Midbrain (tissue), 1 donor: ENCODE measurements at places on chromosomes 11 and 22.

DNA sequence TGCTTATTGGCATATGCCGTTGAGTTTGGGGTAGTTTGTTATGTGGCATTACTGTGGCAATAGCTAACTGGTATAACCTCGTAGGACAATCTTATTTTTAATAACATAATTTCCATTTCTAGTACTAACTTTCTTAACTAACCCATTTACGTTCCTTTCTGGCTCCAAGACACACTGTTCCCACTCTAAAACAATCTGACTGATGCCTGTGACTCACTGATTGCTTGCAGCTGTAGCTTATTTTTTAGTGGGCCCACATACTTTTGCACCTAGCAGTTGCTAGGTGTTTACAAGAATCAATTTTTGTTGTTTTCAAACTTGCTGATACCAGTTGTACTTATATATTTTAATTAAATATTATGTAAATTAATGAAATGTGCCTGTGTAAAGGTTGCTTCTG, 52.2 kb downstream of the FAT3 start:
- no peak for DNase-seq

- DNase-seq: no peak
Observed at GRCh38 chr11:67500484-67500821, 4.7 kb downstream of the PITPNM1 start.

DNA sequence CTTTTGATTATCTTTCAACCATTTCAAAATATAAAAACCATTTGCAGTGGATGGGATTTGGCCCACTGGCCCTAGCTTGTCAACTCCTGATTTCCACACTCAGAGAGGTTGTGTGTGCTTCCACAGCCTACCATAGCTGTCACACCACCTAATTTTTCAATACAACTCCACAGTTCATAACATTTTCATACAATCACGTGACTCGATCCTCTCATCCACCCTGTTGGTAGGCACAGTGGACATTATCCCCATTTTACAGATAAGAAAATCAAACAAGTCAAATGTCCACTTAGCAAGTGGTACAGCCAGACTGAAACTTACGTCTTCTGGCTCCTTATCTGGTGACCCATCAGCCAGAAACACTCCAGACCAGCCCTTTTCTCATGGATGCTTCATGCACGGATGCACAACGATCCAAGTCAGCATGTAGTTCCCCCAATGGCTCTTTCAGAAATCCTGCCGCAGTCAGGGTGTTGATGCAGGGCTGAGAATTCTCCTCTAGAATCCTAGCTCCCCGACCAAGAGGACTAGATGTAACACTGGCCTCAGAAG, 88.0 kb downstream of the ABTB2 start:
- DNase-seq: no peak

DNA sequence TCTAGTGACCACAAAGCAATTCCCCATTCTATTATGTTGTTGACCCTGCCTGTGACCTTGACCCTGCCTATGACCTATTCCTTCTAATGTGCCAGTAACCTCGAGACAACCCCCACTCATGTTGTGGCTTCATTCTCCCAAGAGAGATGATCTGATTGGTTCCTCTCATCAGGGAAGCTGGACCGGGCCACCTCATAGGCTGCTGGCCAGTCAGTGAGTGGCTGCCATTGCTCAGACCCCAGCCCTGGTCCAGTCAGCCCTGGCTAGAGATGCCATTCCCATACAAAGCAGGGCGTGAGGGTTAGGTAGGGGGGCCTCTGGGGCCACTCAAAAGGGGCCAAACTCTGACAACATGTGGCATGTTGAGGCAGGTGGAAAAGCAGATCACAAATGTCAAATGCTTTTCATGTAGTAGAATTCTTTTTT, 11.9 kb downstream of the SLC29A2 start:
- DNase-seq: no peak

DNA sequence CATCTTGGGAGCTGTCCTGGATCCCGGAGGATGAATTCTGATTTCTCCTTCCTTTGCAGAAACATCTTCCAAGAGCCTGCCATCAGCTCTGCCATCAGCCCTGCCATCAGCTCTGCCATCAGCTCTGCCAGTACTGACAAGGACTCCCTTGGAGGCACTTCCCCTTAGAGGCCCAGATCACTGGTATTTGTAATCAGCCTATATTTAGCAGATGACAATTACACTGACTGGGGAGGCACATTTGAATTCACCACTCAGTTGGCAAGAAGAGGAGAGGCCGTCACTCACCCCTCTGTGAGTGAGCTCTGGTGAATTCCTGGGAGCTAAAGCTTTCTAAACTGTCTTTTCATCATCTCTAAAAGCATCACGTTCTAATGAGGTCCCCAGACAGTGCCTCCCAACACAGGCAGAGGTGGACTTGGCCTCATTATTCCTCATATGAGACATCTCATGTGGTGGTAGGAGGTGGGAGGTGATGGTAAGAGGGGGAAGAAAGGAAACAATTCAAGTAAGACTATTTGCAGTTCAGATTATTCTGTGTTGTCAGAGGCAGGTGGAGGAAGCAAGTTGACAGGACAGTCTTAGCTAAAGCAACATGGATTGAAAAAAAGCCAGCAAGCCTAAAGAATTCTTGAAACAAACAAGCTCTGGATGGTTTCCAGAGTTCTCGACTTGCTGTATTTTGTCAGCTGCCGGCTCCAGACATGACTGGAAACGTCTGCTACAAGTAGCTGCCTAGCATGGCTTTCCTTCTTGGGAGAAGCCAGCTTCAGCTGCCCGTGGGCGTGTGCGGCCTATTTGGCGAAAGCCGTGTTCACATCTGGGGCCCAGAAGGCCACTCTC, 771.7 kb downstream of the TBC1D22A start:
- DNase-seq: no peak

GRCh38 chr11:95605271-95605940, 184.2 kb downstream of the FAM76B start:
- DNase-seq: no peak

- DNase-seq: no peak
Observed at GRCh38 chr11:5398936-5399335, 15.3 kb downstream of the OR51M1 start.

GRCh38 chr11:114616516-114616915, 20.9 kb upstream of the NXPE4 start:
- DNase-seq: no peak

DNA sequence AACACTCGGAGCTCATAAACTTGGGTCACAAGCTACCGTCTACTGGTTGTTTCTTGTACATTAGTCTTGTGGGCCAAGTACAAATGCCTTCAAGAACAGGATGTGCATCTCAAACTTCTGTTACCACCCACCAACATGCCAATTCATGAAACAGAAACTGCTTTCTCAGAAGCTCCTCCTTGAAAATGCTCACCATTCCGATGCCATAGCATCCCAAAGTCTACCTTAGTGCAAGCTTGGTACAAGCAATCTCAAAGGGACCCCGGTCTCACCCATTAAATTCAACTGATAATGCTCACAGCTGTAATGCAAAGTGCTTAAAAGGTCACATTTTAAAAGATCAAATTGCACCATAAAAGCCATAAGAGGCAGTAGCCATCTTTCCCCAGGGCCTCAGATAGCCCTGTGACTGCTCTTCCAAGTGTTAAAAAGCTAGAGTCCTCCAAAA, 31.8 kb upstream of the CCDC34 start:
- no peak for DNase-seq

GRCh38 chr11:28529540-28530410, 421.6 kb downstream of the METTL15 start:
- DNase-seq: peak; percentile 32

- no peak for DNase-seq
Observed at GRCh38 chr11:68009391-68010089, 587 bp upstream of the ALDH3B1 start.

DNA sequence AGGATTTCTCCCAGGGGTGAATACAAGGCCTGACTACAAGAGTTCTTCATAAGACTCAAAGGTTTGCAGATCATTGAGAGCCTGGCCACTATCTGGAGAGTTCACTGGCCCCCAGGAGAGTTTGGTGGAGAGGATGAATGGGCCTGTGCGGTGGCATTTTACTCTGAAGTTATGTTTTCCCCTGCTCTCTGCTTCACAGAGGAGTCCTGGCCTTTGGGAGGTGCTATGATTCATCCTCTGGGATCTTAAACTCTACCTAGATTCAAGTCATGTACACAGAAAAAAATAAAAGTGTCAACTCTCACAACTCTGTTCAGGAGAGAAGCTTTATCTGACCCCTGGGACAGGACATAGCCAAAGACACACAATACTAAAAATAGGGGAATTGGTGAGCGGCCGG, 159.1 kb upstream of the CARD18 start:
- DNase-seq: no peak

DNA sequence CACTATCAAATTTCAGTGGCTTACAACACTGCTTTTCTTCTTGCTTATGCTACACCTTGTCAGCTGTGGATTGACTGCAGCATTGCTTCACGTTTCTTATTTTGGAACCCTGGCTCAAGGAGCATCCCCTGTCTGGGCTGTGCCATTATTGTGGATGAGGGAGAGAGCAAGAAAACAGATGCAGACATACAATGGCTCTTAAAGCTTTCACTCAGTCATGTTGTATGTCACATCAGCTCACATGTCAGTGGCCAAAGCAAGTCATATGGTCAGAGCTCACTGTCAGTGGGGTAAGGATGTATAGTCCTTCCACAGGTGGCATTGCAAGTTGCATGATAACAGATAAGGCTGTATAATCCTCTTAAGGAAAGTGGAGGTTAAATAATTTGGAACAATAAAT, 10.0 kb downstream of the ARHGEF12 start:
- DNase-seq: no peak

DNA sequence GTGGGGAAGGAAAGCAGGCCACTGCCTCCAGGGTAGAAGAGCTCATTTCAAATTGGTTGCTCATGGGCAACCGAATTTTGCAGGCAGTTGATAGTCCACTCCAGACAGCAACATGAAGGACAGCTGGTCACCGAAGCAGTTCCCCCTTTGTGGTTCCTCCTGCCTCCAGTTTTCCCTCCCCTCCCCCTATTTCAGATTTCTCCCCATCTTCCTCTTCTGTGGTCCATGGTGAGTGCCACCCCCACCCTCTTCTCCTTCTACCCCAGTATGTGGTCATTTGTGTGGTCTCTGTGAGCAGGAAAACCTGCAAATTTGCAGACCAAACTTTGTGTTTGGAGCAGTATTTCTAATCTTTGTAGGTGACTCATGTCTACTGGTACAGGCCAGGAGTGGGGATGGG, 38.2 kb upstream of the PAK1 start:
- DNase-seq: no peak

DNA sequence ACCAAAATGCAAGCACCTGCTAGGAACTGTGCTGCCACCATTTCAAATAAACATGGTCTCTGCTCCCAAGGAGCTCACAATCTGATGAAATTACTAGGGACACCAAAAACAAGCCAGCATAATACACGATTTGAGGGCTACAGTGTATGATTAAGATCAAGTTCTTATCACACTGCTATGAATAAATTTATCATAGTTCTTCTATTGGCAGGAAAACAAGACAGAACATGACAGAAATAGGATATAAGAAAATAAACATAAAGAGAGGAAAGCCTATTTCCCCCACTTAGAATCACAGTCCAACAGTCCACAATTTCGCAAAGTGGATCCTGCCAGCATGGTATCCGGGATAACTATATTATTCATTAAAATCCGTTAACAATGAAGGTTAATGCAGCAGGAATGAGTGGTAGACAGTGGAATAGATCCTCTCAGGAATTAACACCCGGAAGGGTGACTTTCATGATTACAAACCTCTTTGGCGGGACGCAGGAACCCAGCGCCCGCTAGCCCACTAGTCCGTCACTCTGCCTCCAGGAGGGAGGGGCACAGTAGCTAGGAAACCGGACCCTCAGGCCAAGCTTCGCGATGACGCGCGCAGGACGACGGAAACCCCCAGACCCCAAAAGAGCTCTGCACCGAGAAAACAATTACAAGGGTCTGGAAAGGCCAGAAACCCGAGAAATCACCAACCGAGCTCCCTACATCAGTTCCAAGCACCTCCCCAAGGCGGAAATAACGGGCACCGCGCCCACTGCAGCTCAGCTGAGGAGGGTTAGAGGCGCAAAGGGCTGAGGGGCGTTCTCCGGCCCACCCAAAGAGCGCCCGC, 607 bp downstream of the CCDC82 start:
- DNase-seq: peak; percentile 18

DNA sequence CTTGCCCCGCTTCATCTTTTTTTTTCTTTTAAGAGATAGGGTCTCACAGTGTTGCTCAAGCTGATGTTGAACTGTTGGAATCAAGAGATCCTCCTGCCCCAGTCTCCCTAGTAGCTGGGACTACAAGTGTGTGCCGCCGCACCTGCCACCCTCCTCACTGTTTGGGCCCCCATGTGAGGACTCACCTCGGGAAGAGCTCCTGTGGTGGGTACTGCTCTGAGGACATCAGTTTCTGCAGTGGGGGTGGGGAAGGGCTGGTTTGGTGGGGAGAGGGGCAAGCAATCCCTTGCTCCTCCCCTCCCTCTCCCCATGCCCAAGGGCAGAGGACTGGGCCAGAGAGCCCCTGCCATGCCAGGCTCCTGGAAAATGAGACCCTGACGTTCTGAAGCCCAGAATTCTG, 1.5 kb upstream of the SLC16A8 start:
- DNase-seq: no peak
